ENCODE measurements at places on chromosomes 4 and X. TPM values are rescaled to one million over a fixed set of nuclear protein-coding genes. Genes with fewer than 3 reads are reported as not detected.

ARHGAP10 gene
- 76.7 TPM for total RNA-seq

ATP8A1 gene
- total RNA-seq = 59.2 TPM

TMEM150C gene
- total RNA-seq = 10.2 TPM

EIF1AX gene
- 69.3 TPM for total RNA-seq

ERAS gene
- not detected for total RNA-seq

SUPT20HL1 gene
- total RNA-seq = 0.16 TPM

SLC6A14 gene
- 0.58 TPM for total RNA-seq

PLAC1 gene
- 14.5 TPM for total RNA-seq

RAB40AL gene
- total RNA-seq = 0.79 TPM

DGAT2L6 gene
- total RNA-seq = not detected

MSX1 gene
- total RNA-seq = 4.7 TPM

NPNT gene
- 50.6 TPM for total RNA-seq

MAML3 gene
- 6.7 TPM for total RNA-seq

CPZ gene
- 86.5 TPM for total RNA-seq

DRP2 gene
- total RNA-seq = 2.7 TPM

LANCL3 gene
- total RNA-seq = 0.63 TPM

ATP11C gene
- total RNA-seq = 69.2 TPM

VEGFC gene
- 15.4 TPM for total RNA-seq

NIPAL1 gene
- total RNA-seq = 13.7 TPM

FAM184B gene
- total RNA-seq = 0.11 TPM

KIAA1210 gene
- 0.69 TPM for total RNA-seq

SSX3 gene
- total RNA-seq = not detected

TCEAL1 gene
- total RNA-seq = 48.1 TPM

HDAC8 gene
- total RNA-seq = 67.9 TPM

RTL9 gene
- 0.48 TPM for total RNA-seq

PPEF2 gene
- not detected for total RNA-seq

PCDH7 gene
- total RNA-seq = 121 TPM

ADH7 gene
- not detected for total RNA-seq

TEC gene
- 2.6 TPM for total RNA-seq

DUSP9 gene
- 0.63 TPM for total RNA-seq

BOD1L1 gene
- 66.0 TPM for total RNA-seq

DGKK gene
- total RNA-seq = 0.53 TPM

XIAP gene
- 61.2 TPM for total RNA-seq

AMOT gene
- total RNA-seq = 29.2 TPM

CYBB gene
- total RNA-seq = 62.0 TPM

BEND2 gene
- not detected for total RNA-seq

MED28 gene
- 25.9 TPM for total RNA-seq

DCAF12L1 gene
- 0.90 TPM for total RNA-seq

SPP1 gene
- 76.1 TPM for total RNA-seq
